ENCODE measurements at places on chromosomes 12 and 14.

GRCh38 chr14:80152763-80153162 lies 58.5 kb downstream of the DIO2 start:
- DNase-seq: no peak

DNA sequence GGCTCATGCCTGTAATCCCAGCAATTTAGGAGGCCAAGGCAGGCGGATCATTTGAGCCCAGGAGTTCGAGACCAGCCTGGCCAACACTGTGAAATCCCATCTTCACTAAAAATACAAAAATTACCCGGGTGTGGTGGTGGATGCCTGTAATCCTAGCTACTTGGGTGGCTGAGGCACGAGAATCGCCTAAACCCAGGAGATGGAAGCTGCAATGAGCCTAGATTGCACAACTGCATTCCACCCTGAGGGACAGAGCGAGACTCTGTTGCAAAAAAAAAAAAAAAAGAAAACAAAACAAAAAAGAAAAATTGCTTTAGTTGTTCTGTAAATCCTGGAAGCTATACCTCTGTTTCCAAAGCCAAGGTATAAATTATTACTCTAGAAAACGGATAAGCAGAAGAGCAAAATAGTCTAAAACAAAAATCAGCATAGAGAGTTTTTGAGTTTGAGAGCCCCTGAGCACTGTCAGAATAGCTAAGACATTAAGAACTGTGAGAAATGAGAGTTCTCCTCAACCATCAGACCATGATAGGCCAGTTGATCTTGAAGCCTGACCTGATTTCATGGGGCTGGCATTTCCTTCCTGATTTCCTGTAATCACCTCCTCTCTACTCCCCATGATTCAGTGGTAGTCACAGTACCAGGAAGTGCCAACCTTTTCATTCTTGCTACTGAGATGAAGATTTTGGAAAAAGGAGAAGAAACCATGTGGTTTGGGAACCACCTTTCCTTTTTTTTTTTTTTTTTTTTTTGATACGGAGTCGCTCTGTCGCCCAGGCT lies 31.7 kb downstream of the ATP2A2 start:
- DNase-seq: no peak

- peak; percentile 13 for DNase-seq
Measured at GRCh38 chr12:128804762-128805161, 19.0 kb downstream of the SLC15A4 start.

DNA sequence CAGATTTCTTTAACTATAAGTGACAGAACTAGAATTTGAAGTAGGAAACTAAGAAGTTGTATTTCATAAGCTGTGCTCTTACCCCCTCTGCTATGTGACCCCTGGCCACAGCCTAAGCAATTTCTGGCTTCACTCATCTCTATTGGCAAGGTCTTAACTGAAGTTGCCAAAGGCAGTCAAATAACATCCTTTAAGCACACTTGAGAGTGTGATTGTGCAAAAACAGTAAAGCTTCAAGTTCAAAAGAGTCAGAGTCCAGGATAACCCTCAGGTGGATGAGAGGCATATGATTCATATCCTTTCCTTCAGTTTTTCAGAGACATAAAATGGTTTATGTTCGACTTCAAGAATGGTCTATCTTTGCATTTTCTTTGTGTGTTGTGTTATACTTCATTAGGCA lies 45.2 kb downstream of the GRIP1 start:
- no peak for DNase-seq

DNA sequence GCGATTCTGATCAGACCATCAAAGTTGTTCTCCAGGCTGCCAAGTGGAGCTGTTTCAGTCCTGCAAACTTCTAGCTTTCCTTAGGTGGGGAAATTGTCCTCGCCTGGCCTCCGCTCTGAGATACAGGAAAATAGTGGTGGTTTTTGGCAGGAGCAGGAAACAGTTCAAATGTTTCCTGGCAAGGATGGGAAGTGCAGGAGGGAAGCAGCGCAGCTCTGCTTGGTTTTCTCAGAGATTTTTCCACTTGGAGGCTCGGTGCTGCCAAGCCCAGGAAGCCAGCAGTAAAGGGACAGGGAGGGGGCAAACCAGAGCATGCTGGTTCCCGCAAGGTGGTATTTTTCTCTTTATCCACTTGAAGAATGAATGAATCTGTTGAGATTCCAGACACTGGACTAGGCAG lies 17.0 kb downstream of the TMEM63C start:
- DNase-seq: no peak

Data from suprapubic skin (tissue), 4 donors.